ENCODE measurements at places on chromosomes 7 and 10. TPM values are rescaled to one million over a fixed set of nuclear protein-coding genes. Genes with fewer than 3 reads are reported as not detected.

The HOXA6 gene
- not detected for total RNA-seq

The GIMAP5 gene
- total RNA-seq, result not detected

The GHRHR gene
- not detected for total RNA-seq

The ALOX5 gene
- total RNA-seq, result not detected

The FAM221A gene
- 7.2 TPM for total RNA-seq

The WNT8B gene
- total RNA-seq, result not detected

The SEMA3E gene
- total RNA-seq, result 0.18 TPM

The CRHR2 gene
- not detected for total RNA-seq

The TCAF2 gene
- 2.2 TPM for total RNA-seq

The CRPPA gene
- total RNA-seq, result 4.4 TPM

The NUTM2D gene
- 1.4 TPM for total RNA-seq

DNA sequence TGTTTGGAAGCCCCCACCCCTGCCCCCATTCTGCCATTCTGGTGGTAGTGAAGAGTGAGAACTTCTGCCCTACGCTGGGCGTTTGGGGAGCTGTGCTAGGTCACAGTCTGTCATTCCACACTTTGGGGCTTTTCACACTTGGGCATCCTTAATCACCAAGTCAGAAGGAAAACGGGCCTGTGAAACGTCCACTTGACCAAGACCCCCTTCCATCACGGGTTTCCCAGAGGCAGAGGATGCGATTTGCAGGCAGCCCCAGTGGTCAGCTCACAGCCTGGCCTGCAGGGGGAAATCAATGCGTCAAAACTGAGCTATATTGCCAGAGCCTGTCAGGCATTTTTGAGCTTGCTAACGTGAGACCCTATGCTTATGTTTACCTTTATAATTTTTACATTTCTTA lies 663.3 kb upstream of the MGMT start:
- DNase-seq, result no peak

DNA sequence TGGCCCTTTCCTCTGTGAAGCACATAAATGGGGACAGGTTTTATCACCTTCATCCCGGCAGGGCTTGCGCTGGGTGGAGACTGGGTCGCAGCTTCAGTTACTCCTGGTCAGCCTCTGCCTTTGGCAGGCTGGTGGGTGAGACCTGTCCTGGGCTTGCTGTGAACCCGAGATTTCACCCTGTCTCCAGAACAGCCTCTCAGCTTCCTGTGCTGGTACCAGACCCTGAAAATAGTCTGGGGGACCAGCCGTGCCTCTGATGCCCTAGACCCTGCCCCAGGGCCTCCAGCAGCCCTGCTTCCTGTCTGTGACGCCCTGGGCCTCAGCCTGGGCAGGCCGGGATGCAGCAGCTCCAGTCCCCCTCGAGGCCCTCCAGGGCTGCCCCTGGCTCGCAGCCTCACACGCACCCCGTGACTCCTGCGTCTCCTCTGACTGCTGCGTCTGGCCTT lies 13.2 kb upstream of the PWWP2B start:
- no peak for DNase-seq

GRCh38 chr7:142632271-142633134 lies 116.8 kb upstream of the PRSS1 start:
- DNase-seq, result peak; percentile 51

GRCh38 chr7:44194069-44194468 lies 4.8 kb upstream of the GCK start:
- DNase-seq, result no peak

DNA sequence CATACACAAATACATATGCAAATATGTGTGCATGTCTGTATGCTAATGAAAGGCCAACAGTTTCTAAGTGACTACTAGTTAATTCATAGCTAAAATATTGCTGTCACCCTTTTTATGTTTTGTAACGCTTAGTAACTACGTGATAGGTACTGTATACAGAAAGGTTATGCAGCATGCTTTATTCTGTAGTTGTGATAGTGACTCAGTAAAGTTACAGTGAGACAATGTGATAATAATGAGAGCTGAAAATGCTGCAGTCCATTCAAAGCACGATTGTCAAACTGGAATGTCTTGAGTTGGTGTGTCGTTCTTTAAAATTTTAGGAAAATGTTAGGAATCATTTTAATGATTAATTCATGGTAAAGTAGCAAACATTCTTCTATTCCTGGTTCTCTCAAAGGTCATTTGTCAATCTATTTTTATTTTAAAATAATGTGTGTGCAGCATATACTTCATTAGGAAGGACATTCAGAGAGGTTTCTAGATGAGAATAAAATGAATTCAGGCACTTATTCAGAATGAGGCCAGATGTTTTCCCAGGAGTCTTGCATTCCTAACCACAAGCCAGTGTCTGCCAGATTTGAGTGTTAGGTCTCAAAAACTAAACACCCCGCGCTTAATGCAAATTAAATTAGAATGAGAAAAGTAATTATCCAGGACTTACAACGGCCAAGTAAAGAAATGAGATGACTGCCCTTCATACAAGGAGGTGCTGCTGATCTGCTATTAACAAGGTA lies 408.8 kb upstream of the FZD8 start:
- DNase-seq, result no peak

DNA sequence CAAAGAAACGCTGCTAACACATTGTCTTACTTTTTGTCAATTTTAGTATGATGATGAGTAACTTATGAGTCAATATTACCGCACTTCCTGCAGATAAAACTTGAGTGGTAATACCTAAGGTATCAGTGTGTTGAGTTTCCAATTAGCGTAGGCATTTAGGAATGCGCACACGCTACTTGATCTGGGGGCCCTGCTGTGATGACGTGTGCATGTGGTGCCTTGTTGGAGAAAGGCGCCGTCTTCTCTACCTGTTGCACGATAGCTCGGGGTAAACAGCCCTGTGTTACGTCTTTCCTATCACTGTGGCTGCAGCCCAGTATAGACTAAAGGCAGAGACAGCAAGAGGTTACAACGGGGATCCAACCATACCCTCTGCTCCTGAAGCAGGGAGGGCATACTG lies 476.8 kb upstream of the ADARB2 start:
- no peak for DNase-seq

DNA sequence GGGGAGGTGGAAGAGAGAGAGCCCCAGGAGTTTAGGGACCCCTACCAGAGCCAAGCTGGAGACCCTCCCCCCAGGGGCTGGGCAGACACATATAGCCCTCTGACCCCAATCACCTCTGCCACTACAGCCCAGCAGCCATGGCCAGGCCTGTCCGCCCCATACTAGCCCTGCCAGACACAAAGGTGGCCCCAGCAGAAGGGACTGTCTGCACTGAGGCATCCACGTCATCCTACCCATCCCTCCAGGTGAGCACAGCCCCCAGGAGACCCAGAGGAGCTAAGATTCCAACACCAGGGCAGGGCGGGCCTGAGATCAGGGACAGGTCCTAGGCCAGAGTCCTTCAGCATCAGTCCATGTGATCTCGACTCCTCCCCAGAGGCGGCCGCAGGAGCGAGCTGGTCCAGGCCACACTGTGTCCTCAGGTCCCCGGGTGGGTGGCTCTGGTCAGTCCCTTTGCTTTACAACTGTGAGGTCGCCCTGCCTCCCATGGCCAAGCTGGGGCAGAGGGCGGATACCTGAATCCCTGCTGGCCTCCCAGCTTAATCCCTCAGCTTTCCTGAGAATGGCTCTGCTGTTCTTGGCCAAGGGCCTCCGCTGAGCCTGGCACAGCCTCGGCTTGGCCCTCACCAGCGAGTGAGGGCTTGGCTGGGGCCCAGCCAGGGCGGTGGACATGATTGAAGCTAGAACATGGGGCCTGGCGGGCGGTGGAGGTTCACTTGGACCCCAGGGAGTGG lies 14.3 kb upstream of the ELN start:
- DNase-seq, result no peak

GRCh38 chr7:37545619-37546534 lies 97.2 kb upstream of the ELMO1 start:
- no peak for DNase-seq

DNA sequence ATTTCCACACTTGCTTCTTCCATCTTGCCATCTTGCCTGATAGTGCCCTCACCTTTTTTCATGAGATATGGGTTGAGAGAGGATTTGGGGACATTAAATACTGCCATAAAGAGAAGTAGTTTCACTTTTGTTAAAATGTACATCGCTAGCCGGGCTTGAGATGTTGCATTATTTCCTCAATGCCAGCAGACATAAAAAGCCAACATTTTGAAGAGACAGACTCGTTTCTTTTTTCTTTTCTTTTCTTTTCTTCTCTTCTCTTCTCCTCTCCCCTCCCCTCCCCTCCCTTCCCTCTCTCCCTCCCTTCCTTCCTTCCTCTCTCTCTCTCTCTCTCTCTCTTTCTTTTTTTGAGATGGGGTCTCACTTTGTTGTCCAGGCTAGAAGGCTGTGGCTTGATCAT lies 17.9 kb downstream of the ENKUR start:
- no peak for DNase-seq
